A549 treated with dexamethasone at 1 μM for 4 hours (cell line): ENCODE measurements at places on chromosomes 3 and 15. TPM values are rescaled to one million over a fixed set of nuclear protein-coding genes. Genes with fewer than 3 reads are reported as not detected.

The HRG gene
- not detected in 5 replicates for total RNA-seq

The P2RY14 gene
- total RNA-seq: not detected in 5 replicates

The PAK6 gene
- total RNA-seq: 0.29 to 0.68 TPM (median 0.34 TPM) in 5 replicates

The TMCO5A gene
- total RNA-seq: not detected in 5 replicates

The ROBO1 gene
- 13.5 to 24.0 TPM (median 20.8 TPM) in 5 replicates for total RNA-seq

The GOLGA8J gene
- total RNA-seq: not detected in 5 replicates

The AHSG gene
- total RNA-seq: 0.06 to 0.09 TPM (median 0.06 TPM) in 3 of 5 replicates, not detected in the others

The KBTBD8 gene
- 0.52 to 0.85 TPM (median 0.70 TPM) in 5 replicates for total RNA-seq

The AP3B2 gene
- 0.77 to 0.89 TPM (median 0.80 TPM) in 5 replicates for total RNA-seq

The MITF gene
- total RNA-seq: 5.4 to 10.2 TPM (median 7.8 TPM) in 5 replicates

The TGM5 gene
- not detected in 5 replicates for total RNA-seq

The SERINC4 gene
- total RNA-seq: 0.06 to 0.15 TPM (median 0.09 TPM) in 5 replicates

The MYH15 gene
- total RNA-seq: 0.11 to 0.25 TPM (median 0.12 TPM) in 5 replicates

The TRAIP gene
- total RNA-seq: 7.5 to 12.4 TPM (median 11.7 TPM) in 5 replicates

The SCAANT1 gene
- not detected in 5 replicates for total RNA-seq

The C15orf40 gene
- 41.4 to 57.2 TPM (median 44.2 TPM) in 5 replicates for total RNA-seq

The SLC28A1 gene
- total RNA-seq: 0.04 TPM in 1 of 5 replicates, not detected in the others

The CRABP1 gene
- 1.3 to 2.2 TPM (median 1.6 TPM) in 5 replicates for total RNA-seq

The CHRFAM7A gene
- 4.9 to 8.2 TPM (median 6.4 TPM) in 5 replicates for total RNA-seq

The KLHL6 gene
- total RNA-seq: 0.01 to 0.02 TPM (median 0.01 TPM) in 3 of 5 replicates, not detected in the others
